ENCODE measurements at places on chromosomes 6 and 20.

DNA sequence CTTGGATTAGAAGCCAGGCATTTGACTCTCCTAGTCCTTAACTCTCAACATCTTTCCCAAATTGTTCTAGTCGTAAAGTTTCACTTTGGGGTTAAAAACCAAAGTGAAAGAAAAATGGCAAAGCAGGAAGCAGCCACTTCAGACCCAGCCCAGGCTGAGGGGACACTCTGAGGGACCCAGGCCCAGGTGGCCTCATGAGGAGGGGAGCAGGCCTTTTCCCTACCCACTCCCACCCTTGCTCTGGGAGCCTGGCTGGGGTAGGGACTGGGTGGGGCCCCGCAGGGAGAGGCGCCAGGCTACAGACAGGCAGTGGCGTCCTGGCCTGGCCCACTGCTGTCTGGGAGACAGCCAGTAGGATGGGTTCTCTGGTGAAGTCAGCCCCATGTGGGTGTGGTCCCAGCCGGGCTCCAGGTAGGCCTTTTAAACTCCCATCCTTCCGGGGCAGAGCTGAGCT lies 68.7 kb upstream of the MYL9 start:
- DNase-seq, result no peak

DNA sequence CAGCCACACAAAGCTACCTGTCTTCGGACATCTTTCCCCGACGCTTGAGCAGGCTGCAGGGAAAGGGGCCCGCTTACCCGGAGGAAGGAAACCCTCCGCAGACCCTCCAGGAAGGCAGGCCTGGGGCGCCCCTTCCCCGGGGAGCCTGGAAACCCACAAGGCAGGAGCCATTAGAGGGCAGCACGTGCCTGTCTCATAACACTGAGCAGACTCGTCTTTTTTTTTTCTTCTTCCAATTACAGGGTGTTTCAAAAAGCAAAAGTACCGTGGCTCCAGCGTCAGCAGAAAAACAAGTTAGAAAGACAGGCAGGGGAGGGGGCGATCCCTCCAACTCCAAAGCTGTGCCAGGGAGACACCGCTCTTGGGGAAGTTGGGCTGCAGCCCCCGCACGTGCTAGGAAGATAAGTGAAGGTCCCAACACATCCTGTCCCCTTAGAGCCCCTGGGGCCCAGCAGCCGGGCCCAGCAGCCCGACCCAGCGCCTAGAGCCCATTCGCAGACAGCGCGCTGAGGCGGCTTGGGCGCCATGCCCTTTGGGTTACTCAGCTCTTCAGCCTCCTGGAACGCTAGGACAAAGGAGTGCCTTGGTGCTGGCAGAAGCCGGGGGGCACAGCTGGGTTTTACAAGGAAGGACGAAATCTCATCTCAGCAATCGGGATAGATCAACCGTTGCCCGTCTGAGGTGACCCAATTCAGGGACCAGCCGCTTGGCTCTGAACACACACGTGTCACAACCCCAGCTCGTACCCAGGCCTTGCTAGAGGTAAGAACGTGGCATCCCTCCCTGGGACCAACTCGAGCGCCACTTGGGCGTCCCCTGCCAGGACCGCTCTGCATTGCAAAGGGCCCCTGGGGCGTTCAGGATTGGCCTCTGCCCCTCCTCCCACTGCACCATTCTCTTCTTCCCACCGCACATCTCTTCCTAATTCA lies 136.3 kb downstream of the LY86 start:
- DNase-seq, result peak; percentile 93

GRCh38 chr6:118875672-118876071 lies 18.3 kb upstream of the ASF1A start:
- no peak for DNase-seq

DNA sequence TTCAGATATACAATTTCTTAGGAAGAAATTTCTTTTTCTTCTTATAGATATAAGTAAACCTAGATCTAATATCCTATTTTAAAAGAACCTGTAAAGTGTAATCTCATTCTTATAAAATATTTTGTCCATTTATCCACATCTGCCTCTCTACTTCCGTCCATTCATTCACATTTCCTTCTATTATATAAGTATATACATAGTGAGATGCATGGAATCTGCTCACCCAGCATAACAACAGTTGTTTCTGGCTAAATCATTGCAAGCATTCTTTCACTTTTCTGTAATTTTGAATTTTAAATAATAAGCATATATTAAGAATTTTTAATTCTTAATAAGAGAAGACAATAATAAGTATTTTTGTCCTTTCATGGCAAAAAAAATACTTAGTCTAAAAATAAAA lies 45.4 kb downstream of the CEP162 start:
- DNase-seq, result no peak

DNA sequence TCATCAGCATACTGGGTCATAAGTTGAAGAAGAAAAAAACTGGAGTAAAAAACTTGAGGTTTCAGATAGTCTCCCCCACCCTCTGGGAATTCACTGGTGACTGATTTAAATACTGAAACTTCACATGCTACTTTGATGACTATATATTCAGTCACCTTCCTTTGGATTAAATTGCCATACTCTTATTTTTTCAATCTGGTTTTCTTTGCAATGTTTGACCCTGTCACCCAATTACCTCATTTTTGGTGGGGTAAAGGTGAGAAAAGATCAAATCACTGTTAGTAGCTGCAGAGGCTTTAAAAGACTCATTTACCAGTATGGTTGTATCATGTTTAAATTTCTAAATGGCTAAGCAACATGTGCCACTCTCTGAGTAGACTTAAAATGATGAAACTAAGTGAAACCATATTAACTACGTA lies 862.7 kb upstream of the FLRT3 start:
- DNase-seq, result no peak

GRCh38 chr6:18328540-18328939 lies 58.6 kb upstream of the RNF144B start:
- DNase-seq, result peak; percentile 33

DNA sequence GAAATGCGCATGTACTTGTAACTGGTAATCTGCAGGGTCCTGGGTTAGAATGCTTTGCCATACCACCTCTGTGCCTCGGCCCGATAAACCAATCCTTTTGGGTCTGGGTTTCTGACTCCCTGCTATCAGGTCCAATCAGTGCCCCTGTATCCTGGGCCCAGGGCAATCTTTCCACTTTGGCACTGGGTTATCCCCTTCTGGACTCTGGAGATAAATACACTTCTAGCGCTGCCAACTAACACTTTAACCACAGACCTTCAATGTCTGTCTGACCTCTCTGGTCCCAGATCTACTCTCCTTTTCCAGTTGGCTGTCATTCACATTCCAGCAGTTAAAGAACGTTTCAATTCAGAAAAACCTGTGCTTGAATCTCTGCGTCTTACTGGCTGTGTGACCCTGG lies 55.3 kb downstream of the DNAAF9 start:
- DNase-seq, result no peak

- DNase-seq, result no peak
Observed at GRCh38 chr20:43393052-43393451, 64.6 kb upstream of the SRSF6 start.

- no peak for DNase-seq
Observed at GRCh38 chr6:169862892-169863525, 111.6 kb downstream of the ERMARD start.
